ENCODE measurements at places on chromosomes 2 and 18. TPM values are rescaled to one million over a fixed set of nuclear protein-coding genes. Genes with fewer than 3 reads are reported as not detected.

Gene CCDC150
- 2.5 TPM for polyA plus RNA-seq

DNA sequence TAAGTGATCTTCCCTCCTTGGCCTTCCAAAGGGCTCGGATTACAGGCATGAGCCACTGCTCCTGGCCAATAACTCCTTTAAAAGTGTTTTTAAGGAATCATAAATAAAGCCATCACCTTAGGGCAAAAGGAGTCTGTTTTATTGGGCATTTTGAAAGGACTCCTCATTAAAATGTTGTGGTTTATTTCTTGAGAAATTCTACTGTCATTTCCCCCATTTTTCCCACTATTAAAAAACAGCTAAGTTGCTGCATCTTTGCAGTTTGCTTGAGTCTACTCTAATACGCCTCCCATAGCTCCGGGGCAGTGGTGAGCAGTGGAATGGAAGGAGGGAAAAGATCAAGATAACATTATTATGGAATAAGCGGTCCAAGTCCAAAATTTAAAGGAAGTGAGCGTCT lies 293.2 kb downstream of the PIEZO2 start:
- no peak for DNase-seq
- no peak overlapping the region for H3K4me3 ChIP-seq
- no peak overlapping the region for H3K27ac ChIP-seq
- H3K36me3 ChIP-seq: no peaks in the 10 kb centered on the region

- H3K27ac ChIP-seq: no peak overlapping the region
- DNase-seq: no peak
- no peak overlapping the region for H3K4me3 ChIP-seq
- H3K36me3 ChIP-seq: no peaks in the 10 kb centered on the region
- peaks cover 18% of the 10 kb centered on the region for H3K4me1 ChIP-seq
- no peaks in the 10 kb centered on the region for H3K27me3 ChIP-seq
These were observed 101.3 kb upstream of the ST3GAL5 start for GRCh38 chr2:85990084-85990483.

- DNase-seq: no peak
- H3K27ac ChIP-seq: no peak overlapping the region
These were observed 62.9 kb downstream of the ARHGAP15 start for GRCh38 chr2:143192106-143192505.

Gene PTPRN
- polyA plus RNA-seq: 29.2 TPM

- no peak for DNase-seq
- H3K4me3 ChIP-seq: no peak overlapping the region
- no peak overlapping the region for H3K27ac ChIP-seq
These were observed 361.5 kb downstream of the LPIN1 start for GRCh38 chr2:12107939-12108338.

Data from GM23248 (cell line).